Left ventricle myocardium inferior (tissue), 1 donor: ENCODE measurements at places on chromosomes 12 and 14.

- no peak for DNase-seq
Measured at GRCh38 chr12:74393272-74393671, 144.4 kb upstream of the ATXN7L3B start.

DNA sequence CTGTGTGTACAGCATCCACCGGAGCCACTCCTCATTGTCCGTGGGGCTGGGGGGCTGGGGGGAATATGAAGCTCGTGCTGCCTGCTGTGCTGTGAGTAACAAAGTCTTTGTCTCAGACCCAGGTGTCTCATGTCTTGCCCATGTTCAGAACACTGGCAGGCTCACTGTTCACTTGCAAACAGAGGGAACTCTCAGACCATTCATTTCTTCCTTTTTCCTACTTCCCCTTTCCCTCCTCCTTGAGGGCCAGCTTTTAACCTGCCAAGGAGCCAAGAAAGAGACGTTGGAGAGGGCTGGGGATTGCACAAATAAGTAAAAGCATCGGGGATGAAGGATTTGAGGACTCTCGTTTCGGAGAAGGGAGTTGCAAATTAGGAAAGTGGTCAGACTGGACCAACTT lies 21.6 kb downstream of the GPR132 start:
- no peak for DNase-seq

DNA sequence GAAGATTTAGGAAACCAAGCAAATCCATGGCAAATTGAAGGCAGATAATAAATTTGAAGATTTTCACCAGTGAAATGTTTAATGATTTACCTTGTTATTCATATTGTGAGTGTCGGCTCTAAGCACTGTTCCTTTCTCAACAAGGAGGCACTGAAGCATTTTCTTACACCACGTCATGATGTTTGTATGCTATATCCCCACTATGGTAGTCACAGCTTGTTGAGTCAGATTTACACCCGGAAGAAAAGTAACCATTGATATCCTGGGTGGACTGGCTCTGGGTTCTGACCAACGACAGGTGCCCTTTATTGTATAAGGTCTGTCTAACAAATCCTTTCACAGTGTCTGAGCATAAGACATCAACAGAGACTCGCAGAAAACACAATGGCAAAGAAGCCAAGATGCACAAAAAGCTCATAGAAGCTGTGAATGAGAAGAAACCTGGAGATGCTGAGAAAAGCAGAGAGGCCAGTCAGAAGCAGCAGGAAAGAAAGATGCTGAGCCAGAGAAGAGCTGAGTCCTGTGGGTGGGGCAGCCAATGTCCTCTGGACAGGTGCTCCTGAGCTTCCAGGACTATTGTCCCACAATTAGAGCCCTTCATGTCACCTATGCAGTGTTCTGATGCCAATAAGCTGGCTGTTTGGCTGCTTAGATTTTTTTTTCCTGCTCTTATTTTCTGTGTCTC lies 49.7 kb upstream of the ARHGAP5 start:
- DNase-seq = no peak

GRCh38 chr14:43031598-43031997 lies 1424.9 kb downstream of the LRFN5 start:
- no peak for DNase-seq

GRCh38 chr12:2261708-2262107 lies 208.9 kb downstream of the CACNA1C start:
- no peak for DNase-seq

DNA sequence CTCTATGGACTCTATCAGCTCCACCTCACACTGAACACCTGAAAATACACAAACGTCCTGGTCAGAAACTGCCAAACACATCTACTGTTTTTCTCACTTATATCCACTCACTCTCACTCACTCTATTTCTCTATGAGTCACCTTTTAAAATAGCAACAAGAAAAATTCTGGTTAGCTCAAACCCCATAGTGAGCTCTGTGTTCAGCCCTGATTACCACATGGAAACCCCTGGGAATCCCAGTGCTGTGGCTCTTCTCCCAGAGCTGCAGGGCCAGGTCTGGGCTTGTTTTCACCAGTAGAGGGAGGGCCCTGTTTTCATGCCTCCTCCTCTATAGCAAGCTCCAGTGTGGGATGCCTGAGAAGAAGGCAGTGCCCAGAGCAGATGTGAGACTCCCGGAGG lies 1126.1 kb downstream of the TMEM121 start:
- no peak for DNase-seq

DNA sequence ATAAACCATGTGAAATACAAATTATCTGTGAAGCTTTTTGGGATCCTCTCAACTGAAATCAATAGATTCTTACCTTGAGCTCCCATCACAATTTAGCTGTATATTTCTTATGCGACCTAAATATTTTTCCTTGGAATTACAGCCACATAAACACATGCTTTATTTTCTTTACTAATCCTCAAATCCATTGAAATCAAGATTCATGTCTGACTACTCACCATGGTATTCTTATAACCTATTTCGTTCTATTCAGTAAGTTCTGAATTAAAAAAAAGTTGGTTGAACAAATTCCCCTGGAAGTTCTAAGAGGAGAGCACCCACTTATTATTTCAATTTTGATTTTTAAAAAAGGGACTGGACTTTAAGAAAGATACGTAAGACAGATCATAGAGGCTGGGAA lies 292.1 kb upstream of the ATP2B1 start:
- DNase-seq = no peak

DNA sequence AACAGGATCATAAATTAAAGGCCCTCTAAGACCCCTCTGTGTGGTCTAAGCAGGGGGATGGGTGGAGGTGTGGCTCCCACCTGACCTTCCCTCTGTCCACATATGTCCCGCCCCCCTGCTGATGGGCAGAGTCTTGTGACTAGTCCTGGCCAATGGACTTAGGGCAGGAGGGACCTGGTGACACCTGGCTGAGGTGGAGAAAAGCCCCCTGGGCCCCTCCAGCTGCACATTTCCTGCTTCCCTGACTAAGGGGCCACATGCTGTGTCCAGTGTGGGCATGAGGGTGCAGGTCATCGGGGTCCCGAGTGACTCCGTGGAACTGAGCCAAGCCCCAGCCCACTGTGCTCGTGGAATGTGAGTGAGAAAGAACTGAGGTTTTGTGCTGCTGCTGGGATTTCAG lies 254.7 kb downstream of the ADGRD1 start:
- DNase-seq = no peak

GRCh38 chr12:88703790-88704189 lies 123.5 kb upstream of the KITLG start:
- no peak for DNase-seq
